ENCODE measurements at places on chromosomes 2 and 18.

- DNase-seq: no peak
These were observed 930.1 kb upstream of the TMEFF2 start for GRCh38 chr2:193124815-193125214.

DNA sequence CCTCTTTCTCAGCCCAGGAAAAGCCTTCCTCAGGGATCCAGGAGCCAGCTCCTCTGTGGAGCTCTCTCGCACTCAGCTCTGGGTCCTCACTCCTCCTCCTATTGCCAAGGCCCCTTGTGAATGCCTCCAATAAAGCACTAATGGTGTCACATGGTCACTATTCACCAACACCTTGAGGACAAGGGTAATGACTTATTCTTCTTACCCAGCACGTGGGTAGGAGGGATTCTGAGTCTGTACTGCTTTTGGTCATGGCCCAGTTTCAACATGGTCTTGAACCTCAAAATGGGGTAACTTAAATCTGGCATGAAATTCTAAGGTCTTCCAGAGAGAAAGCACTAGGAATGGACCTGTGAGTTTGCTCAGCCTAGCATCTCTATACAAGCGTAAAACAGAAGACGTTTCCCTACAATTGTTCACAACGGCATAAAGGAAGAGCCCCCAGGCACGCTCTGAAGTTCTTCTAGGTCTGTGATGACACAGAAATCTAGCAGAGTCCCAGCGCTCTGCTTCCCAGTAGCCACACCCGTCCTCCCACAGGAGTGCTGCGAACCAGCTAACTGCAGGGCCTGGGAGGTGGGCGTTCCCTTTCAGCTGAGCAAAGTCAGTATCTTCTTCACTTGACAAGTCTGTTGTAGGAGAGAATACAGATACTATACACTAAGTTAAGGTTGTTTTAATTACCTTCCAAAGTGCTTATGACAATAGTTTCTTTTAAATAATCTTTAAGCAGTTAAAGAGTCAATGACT is 14.6 kb upstream of the KIDINS220 start:
- no peak for DNase-seq

- no peak for DNase-seq
These were observed 47.2 kb upstream of the LOXHD1 start for GRCh38 chr18:46704189-46704588.

GRCh38 chr18:58671632-58672564 is 633 bp downstream of the MALT1 start:
- peak; percentile 47 for DNase-seq

DNA sequence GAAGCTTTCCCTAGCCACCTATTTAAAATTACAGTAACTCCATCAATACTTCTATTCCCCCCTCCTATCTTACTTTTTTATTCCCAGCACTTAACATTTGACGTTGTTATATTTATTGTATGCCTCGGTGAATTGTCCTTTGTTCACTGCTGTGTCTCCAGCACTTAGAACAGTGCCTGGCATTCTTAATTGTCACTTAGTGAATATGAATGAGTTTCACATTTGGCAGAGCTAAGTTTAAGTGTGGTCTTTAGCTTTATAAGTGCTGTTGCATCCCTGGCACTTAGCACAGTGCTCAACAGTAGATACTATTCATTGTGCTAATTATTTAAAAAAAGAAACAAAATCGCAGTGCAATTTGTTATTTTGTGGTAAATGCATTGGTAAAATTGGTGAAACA is 1.7 kb downstream of the RMP24 start:
- DNase-seq: no peak

DNA sequence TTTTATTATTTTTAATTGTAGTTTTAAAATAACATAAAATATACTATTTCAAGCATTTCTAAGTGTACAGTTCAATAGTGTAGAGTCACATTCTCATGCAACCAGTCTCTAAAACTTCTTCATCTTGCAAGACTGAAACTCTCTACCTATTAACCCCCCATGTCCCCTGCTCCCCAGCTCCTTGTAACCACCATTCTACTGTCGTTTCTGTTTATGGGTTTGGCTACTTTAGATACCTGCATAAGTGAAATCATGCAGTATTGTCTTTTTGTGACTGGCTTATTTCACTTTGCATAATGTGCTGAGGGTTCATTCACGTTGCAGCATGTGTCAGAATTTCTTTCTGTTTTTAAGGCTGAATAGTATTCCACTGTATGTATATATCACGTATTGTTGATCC is 139.4 kb downstream of the SMAD7 start:
- DNase-seq: no peak

- no peak for DNase-seq
These were observed 922.5 kb downstream of the SUCLG1 start for GRCh38 chr2:83536556-83536955.

GRCh38 chr2:72914206-72914559 is 3.1 kb upstream of the EMX1 start:
- no peak for DNase-seq

DNA sequence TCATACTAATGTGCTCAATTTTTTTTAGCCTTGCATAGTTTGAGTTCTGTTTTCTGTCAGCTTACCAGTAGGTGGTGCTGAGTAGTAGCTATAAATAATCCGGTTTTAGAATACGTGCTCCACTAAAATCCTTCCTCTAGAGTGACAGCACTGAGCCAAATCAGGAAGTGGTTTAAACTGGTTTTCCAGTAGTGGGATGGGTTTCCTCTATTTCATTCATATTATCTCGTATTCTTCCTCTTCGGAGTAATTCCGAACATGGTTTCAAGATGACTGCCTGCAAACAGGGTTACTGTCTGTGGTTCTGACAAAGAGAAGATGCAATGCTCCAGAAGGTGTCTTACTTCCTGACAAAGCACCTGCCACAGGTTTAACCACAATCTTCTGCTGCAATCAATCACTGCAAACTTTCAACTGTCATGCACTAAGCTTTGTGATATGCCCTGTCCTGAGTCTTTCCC is 496.9 kb upstream of the VRK2 start:
- DNase-seq: peak; percentile 0

GRCh38 chr2:238706673-238707072 is 141.2 kb upstream of the TWIST2 start:
- DNase-seq: no peak

DNA sequence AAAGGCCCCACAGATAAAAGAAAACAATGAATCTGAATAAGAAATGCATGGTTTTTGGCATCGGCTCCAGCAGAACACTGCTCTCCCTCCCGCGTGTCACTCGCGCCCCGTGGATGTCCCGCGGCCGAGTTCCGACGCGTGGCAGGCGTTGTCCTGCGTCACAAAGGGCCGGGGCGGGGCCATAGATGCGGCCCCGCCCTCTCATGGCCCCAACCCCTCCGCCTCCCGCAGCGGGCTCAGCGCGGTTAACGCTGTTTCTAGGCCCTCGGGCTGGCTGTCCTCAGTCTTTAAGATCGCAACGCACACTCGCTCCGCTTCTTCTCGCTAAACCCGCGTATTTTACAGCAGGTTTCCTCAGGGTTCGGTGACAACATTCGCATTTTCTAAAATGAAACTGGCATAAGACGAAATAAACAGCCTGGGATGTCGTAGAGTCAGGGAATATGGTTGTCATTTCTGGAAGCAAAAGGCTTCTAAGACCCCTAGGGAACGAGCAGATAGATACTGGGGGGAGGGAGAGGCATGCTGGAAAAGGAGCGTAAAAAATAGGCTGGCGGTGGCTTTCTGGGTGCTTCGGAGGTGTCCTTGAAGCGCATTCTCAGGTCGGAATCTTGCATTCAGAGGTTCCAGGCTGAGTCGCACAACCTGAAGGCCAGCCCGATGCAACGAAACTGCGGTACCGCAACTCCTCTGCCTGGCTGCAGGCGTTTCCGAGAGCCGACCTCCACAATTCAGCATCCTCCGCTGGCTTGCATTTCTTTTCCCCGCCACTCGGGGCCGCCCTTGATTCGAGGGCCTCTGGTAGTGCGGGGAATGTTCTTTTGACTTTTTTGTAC is at the start of gene FKBP7:
Gene FKBP7, minus strand, starts transcription at position 162 of the 836 bp plus-strand sequence. Its CDS starts 101 bp downstream, at position 61.
- DNase-seq: peak; percentile 78

- no peak for DNase-seq
These were observed 115.0 kb downstream of the ICA1L start for GRCh38 chr2:202756598-202756997.

- DNase-seq: no peak
These were observed 200.8 kb downstream of the PTGR3 start for GRCh38 chr18:75008186-75008585.

GRCh38 chr18:74745633-74746403 is 148.1 kb downstream of the ZNF407 start:
- no peak for DNase-seq

- no peak for DNase-seq
These were observed 92.9 kb downstream of the SH3BP4 start for GRCh38 chr2:235044501-235045271.

GRCh38 chr18:25843791-25844190 is 246.6 kb downstream of the SS18 start:
- DNase-seq: no peak

GRCh38 chr2:13009027-13009642 is 292.4 kb downstream of the TRIB2 start:
- DNase-seq: no peak

- peak; percentile 64 for DNase-seq
These were observed 18.2 kb upstream of the TMEM247 start for GRCh38 chr2:46461011-46461674.

GRCh38 chr2:175476948-175477347 is 295.4 kb upstream of the ATP5MC3 start:
- no peak for DNase-seq

- no peak for DNase-seq
These were observed 493.0 kb upstream of the ACVR2A start for GRCh38 chr2:147351784-147352183.

DNA sequence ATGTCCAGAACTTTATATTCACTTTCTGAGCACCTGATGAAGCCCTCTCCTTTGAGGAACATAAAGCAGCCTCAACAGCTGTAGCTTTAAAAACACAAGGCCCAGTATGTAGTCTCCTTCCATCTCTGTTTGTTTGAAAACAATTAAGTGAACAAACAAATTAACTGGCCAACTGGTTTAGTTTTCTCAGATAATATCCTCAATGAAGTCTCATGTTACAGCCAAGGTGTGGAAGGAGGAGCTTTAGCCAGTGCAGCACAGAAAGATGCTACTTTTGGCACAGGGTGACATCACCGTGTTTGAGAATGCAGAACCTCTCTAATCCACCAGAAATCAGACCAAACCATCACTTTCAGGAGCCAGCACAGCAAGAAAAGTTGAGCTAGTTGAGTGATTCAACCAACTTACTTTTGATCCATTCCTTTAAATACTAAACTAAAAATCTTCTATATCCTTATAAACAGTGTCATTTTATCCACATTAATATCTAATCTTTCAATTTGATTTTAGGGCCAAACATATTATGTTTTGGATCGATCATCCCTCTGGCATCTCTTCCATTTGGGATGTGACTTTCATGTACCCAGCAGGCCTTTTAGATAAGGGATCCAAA is 488.7 kb downstream of the ARHGAP15 start:
- no peak for DNase-seq

GRCh38 chr2:172106108-172106961 is 3.6 kb upstream of the DLX2 start:
- DNase-seq: peak; percentile 33

DNA sequence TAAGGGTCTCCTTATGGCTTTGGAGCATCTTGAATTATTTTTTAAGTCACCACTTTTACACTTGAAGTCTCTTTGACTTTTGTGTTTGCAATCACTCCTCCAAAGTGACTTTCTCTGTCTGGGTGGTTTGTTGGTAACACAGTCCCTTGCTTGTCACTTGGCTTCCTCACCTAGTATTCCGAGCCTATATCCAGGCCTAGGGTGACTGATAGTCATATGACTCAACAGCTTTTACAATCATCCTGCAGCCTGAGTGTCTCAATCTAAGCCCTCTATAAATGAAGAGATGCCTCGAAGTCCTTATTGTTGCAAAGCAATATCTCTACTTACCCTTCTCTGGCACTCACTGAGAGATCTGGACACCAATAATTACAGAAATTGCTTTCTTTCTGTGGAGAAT is 53.9 kb upstream of the SETBP1 start:
- DNase-seq: no peak

DNA sequence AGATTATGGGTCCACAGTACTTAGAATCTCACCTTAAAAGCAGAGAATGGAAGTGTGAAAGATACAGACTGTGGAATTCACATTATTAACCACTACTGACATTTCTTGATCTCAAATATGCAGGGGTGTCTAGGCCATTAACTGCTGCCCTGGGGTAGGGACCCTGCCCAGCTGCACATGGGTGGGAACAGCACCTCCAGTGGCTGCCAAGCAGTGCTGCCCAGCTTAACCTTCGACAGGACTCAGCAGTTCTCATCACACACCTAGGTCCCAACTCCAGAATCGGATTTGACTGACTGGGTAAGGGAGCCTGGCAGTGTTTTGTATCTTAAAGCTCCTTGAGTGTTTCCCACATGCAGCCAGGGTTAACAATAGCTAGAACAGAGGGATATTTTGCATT is 14.9 kb downstream of the ERFE start:
- DNase-seq: no peak

- no peak for DNase-seq
These were observed 29.1 kb downstream of the DRC1 start for GRCh38 chr2:26430826-26431225.

DNA sequence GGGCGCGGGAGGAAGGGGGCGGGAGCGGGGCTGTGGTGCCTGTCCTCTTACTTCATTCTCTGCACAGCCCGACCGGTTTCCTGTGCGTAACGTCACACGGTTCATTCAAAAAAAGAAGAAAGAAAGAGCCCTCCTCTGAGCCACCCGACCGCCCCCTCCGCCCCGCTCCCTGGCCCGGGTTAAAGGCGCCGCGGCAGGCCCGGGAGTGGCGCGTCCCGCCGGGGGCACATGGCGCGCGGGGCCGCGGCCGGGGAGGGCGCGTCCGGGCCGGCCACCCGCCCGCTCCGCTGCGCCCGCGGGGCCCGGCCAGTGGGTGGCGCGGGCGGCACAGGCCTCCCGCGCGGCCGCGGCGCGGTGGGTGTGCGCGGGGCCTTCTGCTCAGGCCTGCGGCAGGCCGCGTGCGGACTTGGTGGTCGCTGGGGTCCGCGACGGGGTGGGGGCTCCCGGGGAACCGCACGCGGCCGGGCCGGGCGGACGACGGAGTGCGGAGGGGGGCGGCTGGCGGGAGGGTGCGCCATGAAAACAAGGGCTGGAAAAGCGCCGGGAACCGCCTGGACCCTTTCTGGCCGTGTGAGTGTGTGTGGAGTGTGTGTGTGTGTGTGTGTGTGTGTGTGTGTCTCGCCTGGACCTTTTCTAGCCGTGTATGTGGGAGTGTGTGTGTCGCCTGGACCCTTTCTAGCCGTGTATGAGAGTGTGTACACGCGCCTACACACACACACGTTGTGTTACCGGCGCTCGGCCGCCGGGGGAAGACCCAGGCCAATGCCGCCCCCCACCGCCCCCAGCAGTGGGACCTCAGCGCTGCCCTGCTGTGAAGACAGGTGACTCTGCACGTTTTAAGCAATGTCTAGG is 780 bp upstream of the BCL2 start:
- DNase-seq: peak; percentile 94

DNA sequence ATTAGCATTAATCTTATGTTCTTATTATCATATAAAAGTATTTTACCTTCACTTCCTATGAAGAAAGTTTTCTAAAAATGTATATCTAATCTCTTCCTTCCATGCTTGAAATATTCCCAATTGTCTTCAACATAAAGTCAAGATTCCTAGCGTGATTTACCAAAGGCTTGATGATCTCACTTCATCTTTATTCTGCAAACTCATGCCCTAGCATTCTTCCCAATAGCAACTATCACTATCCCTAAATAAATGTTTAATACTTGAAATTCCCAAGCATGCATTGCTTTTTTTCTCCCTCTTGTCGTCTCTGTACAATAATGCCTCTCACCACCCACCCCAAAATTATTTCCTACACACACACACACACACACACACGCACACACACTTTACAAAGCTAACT is 125.8 kb downstream of the VWC2L start:
- no peak for DNase-seq

GRCh38 chr2:41723526-41723925 is 324.3 kb upstream of the PKDCC start:
- no peak for DNase-seq

GRCh38 chr18:78972930-78973331 is 6.7 kb upstream of the SALL3 start:
- DNase-seq: no peak

All from CD4-positive, alpha-beta T cell treated with Interleukin-4 for 4 hours (primary cell).